ENCODE measurements at places on chromosomes 4 and X.

GRCh38 chrX:123871309-123871708, 11.5 kb downstream of the XIAP start:
- no peak for DNase-seq

GRCh38 chrX:13131396-13132137, 87.1 kb upstream of the FAM9C start:
- no peak for DNase-seq

DNA sequence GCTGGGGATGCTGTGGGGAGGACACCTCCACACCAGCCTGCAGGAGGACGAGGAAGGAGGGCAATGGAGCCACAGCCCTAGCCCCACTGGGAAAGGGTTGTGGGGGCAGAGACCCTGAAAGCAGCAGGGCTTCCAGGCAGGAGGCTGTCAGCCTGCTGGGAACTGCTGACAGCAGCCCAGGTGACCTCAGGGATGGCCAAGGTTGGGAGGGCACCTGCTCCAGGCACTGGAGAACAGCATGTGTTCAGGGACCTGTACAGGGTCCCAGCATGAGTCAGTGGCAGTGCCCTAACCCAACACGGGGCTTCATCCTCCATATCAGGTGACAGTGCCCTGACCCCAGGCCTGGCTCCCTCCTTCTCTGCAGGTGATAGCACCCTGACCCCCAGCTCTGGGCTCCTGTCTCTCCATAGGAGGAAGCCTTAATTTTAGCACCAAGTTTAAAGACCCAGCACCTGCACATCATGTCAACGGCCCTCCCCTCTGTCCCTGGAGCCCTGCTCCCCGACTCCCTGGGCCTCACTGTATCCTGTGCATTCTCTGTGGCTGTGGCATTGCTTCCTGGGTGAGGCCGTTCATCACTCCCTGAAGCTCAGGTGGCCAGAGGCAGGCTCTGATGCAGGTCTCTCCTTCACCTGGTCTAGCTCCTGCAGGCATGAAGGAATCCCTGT, 66.3 kb downstream of the CRMP1 start:
- no peak for DNase-seq

DNA sequence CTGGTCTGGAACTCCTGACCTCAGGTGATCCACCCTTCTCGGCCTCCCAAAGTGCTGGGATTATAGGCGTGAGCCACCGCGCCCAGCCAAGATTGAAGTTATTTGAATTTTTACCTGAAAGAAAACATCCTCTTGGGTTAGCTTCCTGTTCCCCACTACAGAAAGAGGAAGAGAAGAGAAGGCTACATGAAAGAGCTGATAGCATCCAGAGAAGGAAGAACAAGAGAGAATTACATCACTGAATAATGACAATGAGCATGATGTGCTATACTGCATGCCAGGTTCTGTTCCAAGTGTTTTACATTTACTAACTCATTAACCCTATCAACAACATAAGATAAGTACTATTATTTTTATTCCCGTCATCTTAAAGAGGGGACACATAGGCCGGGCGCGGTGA, 11.5 kb upstream of the TBC1D1 start:
- no peak for DNase-seq

DNA sequence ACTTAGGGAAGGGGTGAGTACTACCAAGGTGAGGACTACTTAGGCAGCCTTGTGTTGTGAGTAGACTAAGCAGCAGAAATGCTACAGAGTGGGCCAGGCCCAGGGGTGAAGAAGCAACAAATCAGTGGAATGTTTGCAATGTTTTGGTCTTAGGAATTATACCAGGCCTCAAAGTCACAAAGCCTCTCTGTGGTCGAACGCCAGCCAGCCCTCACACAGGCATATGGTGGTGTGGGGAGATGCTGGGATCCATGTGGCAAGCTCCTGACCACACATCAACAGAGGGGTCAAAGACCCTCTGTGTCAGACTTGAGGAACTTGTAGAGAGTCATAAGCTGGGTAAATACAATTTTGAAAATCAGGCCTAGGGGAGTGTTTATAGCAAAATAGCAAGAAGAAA, 153.8 kb upstream of the KLF3 start:
- DNase-seq, result no peak

All from cerebellar nuclear complex (tissue), 1 donor.